Stimulated activated CD4-positive, alpha-beta T cell treated with anti-CD3 and anti-CD28 coated beads, Interleukin-15, amount 100 ng/mL, for 48 hours (primary cell): ENCODE measurements at places on chromosomes 6 and 20.

- no peak for DNase-seq
Observed at GRCh38 chr6:2536451-2536850, 214.3 kb downstream of the MYLK4 start.

- DNase-seq: no peak
Observed at GRCh38 chr6:166638573-166638964, 11.5 kb upstream of the RPS6KA2 start.

DNA sequence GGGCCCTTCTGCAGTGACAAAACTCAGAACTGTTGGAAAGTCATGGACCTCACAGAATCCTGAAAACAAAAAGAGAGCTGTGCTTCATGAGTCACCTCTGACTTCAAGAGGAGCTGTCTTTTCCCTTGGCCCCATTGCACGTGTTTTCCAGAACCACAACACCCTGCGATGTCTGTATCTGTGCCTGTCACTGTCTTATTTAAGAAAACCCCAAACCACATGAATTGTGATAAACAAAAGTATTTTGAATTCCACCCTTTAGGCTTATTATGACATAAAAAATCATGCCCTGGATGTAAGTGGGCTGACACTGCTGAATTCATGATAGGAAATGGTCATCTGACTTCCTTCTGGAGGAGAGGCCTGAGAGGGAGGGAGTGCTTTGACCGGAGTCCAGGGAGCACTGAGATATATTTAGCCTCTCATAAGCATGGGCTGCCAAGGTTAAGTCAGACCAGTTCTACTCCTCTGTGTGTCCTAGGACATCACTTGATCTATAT is 96.4 kb upstream of the DUSP22 start:
- DNase-seq: peak; percentile 49

- no peak for DNase-seq
Observed at GRCh38 chr20:56445130-56445529, 23.3 kb upstream of the RTF2 start.

DNA sequence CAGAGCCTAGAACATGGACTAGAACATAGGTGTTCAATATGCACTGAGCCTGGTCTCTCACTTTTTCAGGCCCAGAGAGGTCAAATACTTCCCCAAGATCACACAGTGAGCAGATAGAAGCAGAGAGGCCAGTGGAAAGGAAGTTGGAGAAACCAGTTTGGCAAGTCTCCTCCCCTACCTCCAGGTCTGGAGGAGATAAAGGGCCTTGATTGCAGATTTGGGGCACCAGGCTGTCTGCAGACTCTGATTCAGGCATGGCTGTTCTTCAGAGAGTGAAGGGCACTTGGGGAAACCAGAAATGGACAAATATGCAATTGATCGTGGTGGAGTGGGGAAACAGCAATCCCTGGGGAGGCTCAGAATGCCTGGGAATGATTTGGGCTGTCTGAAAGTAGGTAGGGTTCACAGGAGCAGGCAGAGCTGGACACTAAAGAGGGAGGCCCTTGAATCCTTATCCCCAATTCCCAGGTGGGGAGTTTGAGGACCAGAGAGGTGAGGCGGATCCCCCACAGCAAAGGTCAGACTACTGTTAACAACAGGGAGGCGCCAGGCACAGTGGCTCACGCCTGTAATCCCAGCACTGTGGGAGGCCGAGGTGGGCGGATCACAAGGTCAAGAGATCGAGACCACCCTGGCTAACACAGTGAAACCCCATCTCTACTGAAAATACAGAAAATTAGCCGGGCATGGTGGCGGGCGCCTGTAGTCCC is 2.3 kb downstream of the PEDS1 start:
- DNase-seq: no peak

- DNase-seq: no peak
Observed at GRCh38 chr6:106084989-106085691, 996 bp upstream of the PRDM1 start.
